Renal cortex interstitium (tissue), 15 donors: ENCODE measurements at places on chromosomes 12 and 14. TPM values are rescaled to one million over a fixed set of nuclear protein-coding genes. Genes with fewer than 3 reads are reported as not detected.

- DNase-seq: no peak
Observed at GRCh38 chr12:129211862-129212630, 358.8 kb downstream of the GLT1D1 start.

The MANSC4 gene
- 0.44 TPM for polyA plus RNA-seq

GRCh38 chr12:128763395-128763794 lies 60.4 kb downstream of the SLC15A4 start:
- no peak for DNase-seq

- DNase-seq: no peak
Observed at GRCh38 chr14:55749946-55750345, 169.9 kb downstream of the KTN1 start.

The GPX2 gene
- 0.59 TPM for polyA plus RNA-seq

DNA sequence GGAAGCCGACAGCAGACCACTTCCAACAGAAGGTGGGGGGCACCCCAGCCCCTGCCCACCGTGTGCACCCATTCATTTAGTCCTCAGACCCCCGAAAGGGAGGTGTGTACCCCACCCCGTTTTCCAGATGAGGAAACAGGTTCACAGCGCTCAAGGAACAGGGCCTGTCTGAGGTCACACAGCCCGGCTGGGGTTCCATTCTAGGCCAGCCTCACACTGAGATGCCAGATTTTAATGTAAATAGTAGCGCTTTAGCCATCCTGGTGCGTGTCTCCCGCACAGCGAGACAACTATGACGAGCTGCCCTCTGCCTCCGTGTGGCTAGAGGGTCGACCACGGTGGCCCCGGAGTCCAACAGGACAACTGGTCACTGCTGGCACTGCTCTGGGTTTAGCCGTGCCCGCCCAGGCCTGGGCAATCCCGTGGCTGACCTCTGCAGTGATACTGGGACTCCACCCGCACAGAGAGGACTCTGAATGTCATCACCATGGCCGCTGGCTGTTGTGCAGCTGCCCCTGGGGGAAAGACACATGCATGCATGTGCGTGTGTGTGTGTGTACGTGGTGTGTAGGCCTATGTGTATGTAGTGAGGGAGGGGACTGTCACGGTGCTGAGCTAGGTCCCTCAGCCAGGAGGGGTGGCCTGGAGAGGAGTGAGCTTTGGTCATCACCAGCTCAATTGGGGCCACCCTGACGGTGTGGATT lies 31.6 kb downstream of the BEGAIN start:
- DNase-seq: no peak

- DNase-seq: no peak
Observed at GRCh38 chr14:58942516-58942915, 246.0 kb upstream of the DAAM1 start.

- DNase-seq: no peak
Observed at GRCh38 chr14:100559455-100559854, 27.8 kb downstream of the BEGAIN start.

DNA sequence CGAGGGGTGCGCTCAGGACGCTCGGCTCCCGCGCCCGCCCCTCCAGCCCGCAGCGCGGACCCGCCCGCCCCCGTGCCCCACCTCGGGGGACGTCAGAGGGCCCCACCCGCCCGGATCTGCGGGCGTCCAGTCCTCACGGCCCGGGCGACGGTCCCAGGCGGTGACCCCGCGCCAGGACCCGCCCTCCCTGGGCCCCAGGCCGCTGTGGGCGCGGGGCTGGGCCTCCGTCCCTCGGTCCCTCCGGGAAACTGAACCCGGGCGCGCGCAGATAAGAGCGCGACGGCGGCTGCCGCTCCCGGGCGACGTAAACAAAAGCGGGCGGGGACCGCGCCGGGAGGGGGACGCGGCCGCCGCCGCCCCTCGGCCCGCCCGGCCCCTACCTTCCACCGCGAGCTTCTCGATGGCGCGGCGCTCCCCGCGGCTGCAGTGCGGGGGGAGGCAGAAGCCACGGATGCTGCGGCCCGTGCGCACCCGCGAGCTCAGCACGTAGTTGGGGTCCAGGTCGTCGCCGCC lies 1.1 kb downstream of the CKB start:
- DNase-seq: no peak
